Liver (tissue), 10 donors: ENCODE measurements at places on chromosomes 5 and 9.

- H3K4me1 ChIP-seq, result peaks cover 11% of the 10 kb centered on the region
- H3K27me3 ChIP-seq, result no peaks in the 10 kb centered on the region
- H3K27ac ChIP-seq, result no peak overlapping the region
- H3K36me3 ChIP-seq, result no peaks in the 10 kb centered on the region
Measured at GRCh38 chr5:14818931-14819790, 52.4 kb downstream of the ANKH start.

DNA sequence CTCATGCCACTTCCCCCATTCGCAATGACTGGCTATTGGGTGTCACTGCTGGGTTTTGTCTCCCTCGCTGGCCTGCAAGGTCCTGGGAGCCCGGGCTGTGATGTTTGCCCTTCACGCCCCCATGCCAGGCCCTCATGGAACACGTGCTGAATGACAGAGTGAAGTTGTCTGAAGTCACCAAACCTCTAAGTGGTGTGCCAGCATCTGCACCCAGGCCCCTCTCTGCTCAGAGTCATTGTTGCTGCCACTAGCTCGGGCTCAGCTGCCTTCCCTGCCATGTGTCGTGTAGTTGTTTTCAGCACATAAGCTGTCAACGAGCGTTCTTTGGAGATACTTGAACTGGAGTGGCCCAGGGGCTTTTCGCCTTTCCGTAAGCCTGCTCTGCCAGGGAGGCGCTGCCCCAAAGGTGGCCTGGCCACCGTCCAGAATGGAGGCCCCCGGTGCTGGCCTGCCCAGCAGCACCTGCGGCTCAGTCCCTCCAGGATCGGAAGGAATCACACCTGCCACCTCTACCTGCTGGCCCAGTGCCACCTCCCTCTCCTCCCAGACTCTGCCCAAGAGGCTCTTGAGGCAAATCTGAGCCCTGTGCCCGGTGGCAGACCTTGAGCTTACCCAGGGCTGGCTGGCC lies 250.1 kb downstream of the PBX3 start:
- no peak overlapping the region for H3K4me3 ChIP-seq
- no peak overlapping the region for H3K27ac ChIP-seq
- H3K36me3 ChIP-seq, result no peaks in the 10 kb centered on the region
- H3K27me3 ChIP-seq, result no peaks in the 10 kb centered on the region
- no peak for DNase-seq

DNA sequence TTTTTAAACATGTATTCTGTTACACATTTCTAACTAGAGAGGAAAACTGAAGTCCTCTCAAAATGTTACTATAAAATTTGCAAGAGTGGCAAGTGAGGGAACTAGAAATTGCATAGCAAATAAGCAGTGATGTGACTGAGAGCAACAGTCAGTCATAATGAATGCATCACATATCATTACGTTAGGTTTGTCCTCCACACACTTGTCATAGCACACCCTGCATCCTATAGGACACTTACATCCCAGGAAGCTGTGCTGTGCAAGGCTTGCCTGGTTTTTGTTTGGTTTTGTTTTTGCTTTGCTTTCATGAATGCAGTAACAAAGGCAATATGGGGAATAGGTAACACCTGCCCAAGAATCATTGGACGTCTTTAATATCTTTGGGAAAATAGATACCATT lies 10.8 kb downstream of the NFIB start:
- H3K27me3 ChIP-seq, result no peaks in the 10 kb centered on the region
- H3K36me3 ChIP-seq, result peaks cover 9% of the 10 kb centered on the region
- peaks cover 59% of the 10 kb centered on the region for H3K4me1 ChIP-seq
- no peak overlapping the region for H3K4me3 ChIP-seq
- no peak for DNase-seq

DNA sequence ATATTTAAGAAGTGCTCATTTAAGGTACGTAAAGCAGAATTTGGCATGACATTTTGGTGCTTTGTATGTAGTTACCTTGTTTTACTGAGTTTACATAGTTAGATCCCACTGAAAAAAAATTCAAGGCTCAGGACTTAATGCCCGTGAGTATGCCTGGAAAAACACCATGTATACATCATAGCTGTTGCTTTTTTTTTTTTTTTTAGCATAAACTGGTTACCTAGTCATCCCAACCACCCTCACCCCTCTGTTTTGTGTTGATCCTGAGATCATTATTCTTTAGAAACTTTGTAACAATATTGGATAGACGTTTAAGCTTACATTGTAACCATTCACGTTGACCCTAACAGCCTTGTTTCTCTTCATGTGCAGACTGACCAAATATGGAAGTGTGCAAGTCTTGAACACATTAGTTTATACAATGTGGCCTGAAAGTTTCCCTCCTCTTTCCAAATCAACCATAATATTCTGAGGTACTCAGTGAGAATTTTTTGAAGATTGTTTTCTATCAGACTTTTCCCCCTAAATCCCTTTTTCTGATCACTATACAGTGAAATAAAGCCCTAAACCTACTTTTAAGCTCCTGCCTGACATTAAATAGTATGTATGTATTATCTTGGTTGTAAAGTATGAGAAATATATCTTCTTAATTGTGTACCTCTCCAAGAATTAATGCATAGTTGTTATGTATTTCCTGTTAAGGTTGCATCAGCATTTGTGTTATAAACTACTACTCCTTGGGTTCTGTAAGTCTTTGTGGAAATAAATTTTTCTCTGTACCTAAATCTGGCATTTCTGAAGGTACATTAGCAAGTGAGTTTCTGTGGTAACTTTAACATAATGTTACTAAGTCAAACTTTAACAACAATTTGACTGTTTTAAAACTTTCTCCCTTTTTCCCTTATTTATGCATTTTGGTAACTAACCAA lies 4.4 kb downstream of the RABGAP1 start:
- DNase-seq, result no peak
- H3K36me3 ChIP-seq, result no peaks in the 10 kb centered on the region
- H3K27ac ChIP-seq, result no peak overlapping the region
- H3K27me3 ChIP-seq, result no peaks in the 10 kb centered on the region
- peaks cover 11% of the 10 kb centered on the region for H3K4me1 ChIP-seq

DNA sequence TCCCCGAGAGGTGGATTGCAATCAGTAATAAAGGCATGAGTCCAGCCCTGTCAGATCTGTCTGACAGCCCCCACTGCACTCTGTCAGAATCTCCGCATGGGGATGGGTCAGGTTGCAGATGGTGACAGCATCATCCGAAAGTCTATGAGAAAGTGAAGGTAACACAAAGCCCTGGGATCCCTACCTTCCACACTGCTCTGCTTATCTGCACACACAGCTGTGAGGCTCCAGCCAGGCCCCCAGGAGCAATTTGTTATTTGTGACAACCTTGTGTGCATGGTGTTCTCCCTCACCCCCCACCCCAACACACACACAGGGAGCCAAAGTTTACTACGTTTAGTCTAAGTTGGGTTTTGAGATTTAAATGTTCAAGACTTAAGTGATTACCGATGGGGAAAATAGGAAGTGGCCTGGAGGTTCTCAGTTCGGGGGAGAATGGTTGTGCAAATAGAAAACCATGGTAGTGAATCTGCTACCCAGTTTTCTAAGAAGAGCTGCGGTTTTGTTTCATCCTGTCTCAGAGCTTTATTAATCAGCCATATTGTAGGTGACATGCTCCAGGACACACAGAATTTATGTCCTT lies 92.7 kb downstream of the SV2C start:
- H3K27me3 ChIP-seq, result no peaks in the 10 kb centered on the region
- DNase-seq, result no peak
- H3K4me1 ChIP-seq, result no peaks in the 10 kb centered on the region
- H3K4me3 ChIP-seq, result no peak overlapping the region
- H3K36me3 ChIP-seq, result no peaks in the 10 kb centered on the region
- no peak overlapping the region for H3K27ac ChIP-seq

- DNase-seq, result no peak
- H3K36me3 ChIP-seq, result no peaks in the 10 kb centered on the region
- H3K27me3 ChIP-seq, result no peaks in the 10 kb centered on the region
- H3K27ac ChIP-seq, result no peak overlapping the region
- H3K4me1 ChIP-seq, result peaks cover 11% of the 10 kb centered on the region
Measured at GRCh38 chr5:62310426-62311143, 4.6 kb downstream of the KIF2A start.

DNA sequence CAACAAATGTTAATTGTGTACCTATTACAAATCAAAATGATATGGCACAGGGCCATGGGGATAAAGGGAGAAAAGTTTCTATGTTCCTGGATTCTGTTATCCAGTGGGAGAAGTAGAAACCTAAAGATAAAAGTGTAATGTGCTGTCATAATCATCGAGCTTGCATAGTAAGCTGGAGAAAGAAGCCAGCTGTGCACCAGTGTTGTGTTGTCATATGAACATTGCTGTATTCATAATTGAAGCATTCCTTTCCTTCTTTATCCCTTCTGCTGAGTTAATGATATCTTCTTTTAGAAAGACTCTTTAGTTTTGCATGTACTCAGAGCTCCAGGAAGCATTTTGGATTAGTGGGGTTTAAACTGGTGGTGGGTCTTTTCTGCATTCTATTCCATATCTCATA lies 39.5 kb downstream of the NTRK2 start:
- no peak overlapping the region for H3K27ac ChIP-seq
- no peak overlapping the region for H3K4me3 ChIP-seq
- H3K36me3 ChIP-seq, result no peaks in the 10 kb centered on the region
- no peak for DNase-seq
- H3K27me3 ChIP-seq, result no peaks in the 10 kb centered on the region

DNA sequence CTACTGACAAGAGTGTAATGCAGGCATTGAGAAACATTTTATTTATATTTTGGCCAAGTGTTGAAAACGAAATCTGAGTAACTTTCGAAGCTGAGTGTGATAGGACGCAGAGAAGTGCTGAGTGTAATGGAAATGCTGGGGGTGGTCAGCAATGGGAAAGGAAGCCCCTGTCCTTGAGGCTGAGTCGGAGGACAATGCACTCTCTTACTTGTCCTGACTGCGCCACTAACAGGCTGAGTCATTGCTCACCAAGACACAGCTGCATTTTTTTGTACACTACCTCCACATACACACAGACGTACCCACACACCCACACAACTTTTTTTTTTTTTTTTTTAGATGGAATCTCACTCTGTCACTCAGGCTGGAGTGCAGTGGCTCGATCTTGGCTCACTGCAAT lies 637.7 kb downstream of the SLCO4C1 start:
- no peaks in the 10 kb centered on the region for H3K27me3 ChIP-seq
- no peaks in the 10 kb centered on the region for H3K36me3 ChIP-seq

GRCh38 chr5:74738406-74738805 lies 28.5 kb downstream of the GFM2 start:
- DNase-seq, result no peak
- H3K4me1 ChIP-seq, result no peaks in the 10 kb centered on the region
- no peak overlapping the region for H3K4me3 ChIP-seq
- H3K36me3 ChIP-seq, result peaks cover 43% of the 10 kb centered on the region

- DNase-seq, result no peak
- H3K36me3 ChIP-seq, result no peaks in the 10 kb centered on the region
- no peaks in the 10 kb centered on the region for H3K27me3 ChIP-seq
Measured at GRCh38 chr5:52607227-52607824, 180.4 kb upstream of the ITGA1 start.

DNA sequence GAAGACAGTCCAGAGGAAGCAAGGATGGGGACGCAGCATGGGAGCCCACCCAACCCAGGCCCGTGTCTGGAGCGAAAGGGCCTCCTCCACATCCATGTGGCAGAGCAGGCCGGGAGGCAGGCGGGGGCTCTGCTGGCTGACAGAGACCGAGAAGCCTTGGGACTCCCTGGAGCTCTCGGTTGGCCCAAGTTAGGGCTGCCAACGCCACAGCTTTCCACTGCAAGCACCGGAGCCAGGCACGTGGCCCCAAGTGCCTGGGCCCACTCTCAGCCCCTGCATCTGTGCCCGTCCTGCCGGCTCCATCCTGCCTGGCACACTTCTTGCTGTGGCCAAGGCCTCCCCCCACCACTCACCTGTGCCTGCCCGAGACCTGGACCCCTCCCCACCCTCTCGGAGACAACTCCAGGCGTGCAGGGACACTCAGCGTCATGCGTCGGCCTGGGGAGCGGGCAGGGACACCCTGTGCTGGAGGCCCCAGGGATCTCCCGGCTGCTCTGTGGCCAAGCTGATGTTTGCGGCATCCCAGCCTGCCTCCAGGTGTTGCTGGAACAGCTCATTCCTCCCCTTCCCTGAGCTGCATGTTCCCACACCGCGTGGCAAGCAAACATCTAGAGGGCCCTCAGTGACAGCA lies 31.5 kb downstream of the SLC6A3 start:
- H3K27ac ChIP-seq, result no peak overlapping the region
- no peaks in the 10 kb centered on the region for H3K4me1 ChIP-seq
- no peak overlapping the region for H3K4me3 ChIP-seq
- H3K27me3 ChIP-seq, result no peaks in the 10 kb centered on the region

- H3K27me3 ChIP-seq, result no peaks in the 10 kb centered on the region
- H3K27ac ChIP-seq, result no peak overlapping the region
- H3K4me3 ChIP-seq, result no peak overlapping the region
Measured at GRCh38 chr9:123234853-123235252, 33.5 kb downstream of the STRBP start.
